ENCODE measurements at places on chromosomes 12 and 14.

DNA sequence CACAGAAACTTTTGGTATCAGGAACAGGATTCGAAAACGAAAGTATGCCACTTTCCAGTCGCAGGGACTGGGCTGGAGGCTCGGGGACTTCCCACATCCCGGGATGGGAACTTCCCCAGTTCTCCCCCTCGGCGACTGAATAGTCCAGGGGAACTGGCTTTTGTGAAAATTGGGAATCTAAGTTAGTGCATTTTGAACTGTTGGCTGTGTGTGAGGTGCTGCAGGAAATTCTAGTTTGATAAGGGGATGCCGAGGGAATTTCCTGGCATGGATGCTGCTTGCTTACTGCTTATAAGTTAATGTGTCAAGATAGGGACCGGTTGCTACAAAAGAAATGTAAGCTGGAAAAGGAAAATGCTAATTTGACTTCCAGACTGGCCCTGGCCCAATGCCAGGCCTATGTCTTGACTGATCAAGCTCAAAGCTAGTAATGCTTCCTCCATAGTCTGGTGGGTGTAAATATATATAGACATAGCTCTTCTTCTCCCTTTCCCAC is 73.4 kb upstream of the EIF5 start:
- DNase-seq = peak; percentile 17

GRCh38 chr12:90924406-90924805 is 30.6 kb downstream of the CCER1 start:
- DNase-seq = no peak

GRCh38 chr12:92471551-92471950 is 231.2 kb upstream of the PLEKHG7 start:
- no peak for DNase-seq

DNA sequence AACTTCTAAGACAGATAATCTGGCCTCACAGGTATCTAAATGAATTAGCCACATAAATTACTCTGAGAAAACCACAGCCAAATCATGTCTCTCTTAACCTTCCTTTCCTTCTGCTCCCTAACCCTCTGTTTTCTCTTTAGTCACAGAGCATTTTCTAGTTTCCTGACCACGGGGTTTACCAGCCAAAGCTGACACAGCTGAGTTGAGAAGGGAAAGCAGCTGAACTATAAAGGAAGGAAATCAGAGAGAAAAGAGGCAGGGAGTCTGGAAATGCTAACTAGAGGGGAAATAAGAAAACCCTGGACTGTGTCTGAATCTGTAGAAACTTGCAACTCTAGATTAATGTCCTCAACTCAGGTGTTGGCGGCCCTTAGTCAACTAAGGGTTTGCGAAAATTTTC is 24.4 kb downstream of the ANKS1B start:
- no peak for DNase-seq

DNA sequence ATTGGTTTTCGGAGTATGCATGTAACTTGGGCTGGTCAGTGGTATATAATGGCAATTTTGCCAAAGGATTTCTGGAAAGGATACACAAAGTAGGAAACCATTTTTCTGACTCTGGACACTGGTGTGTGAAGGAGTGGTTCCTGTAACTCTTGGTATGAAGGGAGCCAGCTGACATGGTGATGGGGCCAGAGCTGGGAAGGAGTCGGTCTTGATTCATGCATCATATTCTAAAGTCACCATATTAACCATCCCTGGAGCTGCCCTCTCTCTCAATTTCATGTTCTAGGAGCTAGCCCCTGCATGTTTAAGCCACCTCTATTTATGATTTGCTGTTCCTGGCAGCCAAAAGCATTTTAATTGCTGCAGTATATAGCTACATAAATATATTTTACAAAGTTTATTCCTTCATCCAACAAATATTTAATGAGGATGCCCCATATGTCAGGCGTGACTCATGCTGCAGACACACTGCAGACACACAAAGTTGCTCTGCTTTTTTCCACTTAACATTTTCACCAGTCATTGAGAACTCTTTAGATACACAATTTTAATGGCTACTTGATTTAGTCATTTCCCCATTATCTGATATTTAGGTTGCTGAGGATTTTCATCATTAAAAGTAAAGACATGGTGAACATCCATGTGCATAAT is 78.7 kb upstream of the PSMC1 start:
- DNase-seq = no peak

DNA sequence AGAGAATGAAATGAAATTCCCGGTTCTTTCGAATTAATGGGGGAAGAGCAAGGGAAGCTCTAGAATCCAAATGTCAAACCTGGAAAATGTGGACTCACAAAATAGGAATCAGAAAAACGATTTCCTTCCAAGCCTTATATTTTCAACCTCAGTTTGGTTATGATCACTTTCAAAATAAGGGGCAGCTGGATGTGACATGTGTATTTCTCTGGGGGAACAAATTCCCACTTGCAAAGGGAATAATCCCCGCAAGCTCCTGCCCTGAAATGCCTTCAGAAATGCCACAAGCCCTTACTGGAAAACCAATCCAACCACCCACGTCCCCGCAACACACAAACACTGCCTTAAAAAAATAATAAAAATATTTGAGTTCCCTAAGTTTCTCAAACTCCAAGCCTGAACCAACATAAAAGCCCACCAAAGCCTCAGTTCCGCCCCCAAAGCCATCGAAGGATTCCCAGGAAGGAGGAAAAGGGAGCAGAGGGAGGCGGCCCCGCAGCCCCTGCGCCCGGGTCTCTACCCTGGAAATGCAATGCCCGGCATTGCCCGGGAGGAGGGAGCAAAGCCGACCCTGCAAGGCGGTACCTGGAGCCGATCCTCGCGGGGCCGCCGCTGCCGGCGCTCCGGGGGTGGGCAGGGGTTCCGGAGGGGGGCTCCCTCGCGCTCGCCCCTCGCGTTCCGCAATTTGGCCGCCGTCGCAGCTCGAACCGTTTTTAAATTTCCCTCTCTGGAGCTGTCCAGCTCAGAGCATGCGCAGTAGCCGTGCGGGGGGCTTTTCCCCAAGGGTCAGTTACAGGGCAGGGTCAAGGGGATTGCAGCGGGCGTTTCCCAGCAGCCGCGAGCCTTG is at the start of gene FOXN4:
Gene FOXN4, minus strand, starts transcription at position 751 of the 847 bp plus-strand sequence. CDS start 963 bp downstream, outside the sequence.
- DNase-seq = no peak

- DNase-seq = no peak
These were observed 85.6 kb downstream of the OTOGL start for GRCh38 chr12:80184926-80185325.
